ENCODE measurements at places on chromosomes 16 and 17. TPM values are rescaled to one million over a fixed set of nuclear protein-coding genes. Genes with fewer than 3 reads are reported as not detected.

The GRAPL gene
- total RNA-seq = 0.23 TPM

The CLEC3A gene
- not detected for total RNA-seq

The FBXO39 gene
- total RNA-seq = not detected

The CMTM2 gene
- not detected for total RNA-seq

The LHX1 gene
- 2.2 TPM for total RNA-seq

The PIPOX gene
- total RNA-seq = 0.15 TPM
